ENCODE measurements at places on chromosomes 11 and 22.

- DNase-seq: no peak
Measured at GRCh38 chr22:27686534-27686933, 115.0 kb downstream of the MN1 start.

GRCh38 chr11:75558939-75559843, 2.9 kb upstream of the SERPINH1 start:
- DNase-seq: no peak

DNA sequence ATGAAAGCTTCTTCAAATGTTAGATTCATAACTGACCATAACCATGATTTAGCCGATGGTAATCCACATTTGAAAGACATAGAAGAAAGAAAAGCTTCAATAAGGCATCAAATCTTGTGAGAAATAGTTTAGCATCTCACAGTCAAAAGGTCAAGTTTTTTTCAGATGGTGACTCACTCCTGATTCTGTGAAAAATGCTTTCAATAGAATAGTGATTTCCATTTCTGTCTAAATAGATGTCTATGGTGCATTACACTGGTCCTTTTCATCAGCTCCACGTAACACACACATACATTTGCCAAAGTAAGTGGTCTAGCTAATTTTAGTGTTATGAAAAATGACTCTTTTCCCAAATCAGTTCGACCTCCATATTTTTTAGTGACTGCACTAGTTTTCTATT, 139.2 kb downstream of the LRRC4C start:
- no peak for DNase-seq

DNA sequence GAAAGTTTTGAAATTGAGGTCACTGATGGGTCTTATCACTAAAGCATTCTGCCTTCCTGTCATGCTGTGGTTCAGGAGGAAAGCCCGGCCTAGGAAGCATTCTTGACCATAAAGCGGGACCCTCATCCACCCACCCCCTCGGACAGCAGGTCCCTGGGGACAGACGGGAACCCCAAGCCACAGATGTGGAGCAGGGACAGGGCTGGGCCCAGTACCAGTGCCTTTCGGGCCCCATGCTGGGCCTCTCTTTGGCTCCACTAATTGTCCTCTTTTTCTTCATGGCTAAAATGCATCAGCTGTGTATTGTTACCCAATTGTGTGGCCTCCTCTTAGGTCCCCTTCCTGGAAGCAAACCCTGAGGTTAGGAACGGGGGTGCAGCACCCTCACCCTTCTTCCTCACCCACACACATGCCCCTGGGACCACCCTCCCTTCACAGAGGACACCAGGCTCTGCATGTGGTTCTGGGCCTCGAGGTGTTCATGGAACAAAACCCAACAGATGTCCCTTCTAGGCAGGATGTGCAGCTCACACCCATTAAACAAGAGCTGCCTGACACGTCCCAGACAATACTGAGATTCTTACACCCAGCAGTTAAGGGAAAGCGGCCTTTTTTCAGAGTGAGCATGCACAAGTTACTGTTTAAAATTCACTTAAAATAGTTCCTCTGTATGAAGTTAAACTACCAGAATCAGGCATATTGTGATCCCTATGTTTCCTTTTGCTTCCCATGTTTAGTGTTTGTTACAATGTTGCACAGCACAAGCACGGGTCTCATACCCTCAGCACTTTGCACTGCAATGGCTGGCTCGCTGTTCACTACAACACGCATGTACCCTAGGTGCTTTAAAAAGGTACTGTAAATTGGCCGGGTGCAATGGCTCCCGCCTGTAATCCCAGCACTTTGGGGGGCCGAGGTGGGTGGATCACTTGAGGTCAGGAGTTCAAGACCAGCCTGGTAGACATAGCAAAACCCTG, 807.6 kb downstream of the BRD1 start:
- DNase-seq: no peak

DNA sequence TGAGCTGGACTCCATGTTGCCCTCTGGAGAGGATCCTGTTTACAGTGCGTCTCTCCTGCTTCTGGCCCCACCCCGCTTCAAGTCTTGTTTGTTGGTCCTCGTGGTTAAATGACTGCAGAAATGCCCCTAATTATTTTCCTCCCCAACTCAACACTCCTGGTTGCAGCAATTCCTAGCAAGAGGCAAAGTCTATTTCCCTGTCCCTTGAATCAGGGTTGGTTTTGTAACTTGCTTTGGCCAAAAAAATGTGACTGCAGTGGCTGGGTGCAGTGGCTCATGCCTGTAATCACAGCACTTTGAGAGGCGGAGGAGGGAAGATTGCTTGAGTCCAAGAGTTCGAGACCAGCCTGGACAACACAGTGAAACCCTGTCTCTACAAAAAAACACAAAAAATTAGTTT, 41.0 kb upstream of the FGF3 start:
- no peak for DNase-seq

- no peak for DNase-seq
Measured at GRCh38 chr22:45421349-45422055, 8.0 kb downstream of the RIBC2 start.

DNA sequence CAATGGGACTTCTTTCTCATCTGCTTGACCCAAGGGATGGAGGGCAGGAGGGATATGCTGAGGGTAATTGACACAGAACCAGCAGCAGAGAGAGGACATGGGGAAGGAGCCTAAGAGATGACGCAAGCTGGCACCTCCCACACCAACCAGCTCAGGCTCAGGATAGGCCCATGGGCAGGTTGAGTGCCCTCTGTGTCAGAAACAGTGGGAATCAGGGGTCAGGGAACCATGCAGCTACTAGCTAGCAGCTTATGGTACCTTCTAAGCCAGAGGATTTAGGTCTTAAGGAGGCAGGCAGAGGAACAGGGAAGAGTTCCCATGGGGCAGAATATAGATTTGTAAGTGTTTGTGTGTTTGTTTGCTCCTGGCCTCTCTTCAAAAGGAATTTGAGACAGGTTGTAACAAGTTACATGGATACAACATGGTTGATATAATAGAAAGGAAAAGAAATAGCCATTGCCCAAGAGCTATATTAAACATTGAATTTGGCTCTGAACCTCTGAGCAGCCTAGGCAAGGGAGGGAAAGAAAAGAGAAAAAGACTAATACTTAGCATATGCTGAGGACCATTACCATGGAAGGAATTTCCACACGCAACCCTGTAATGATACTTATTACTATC, 39.9 kb upstream of the NAV2 start:
- DNase-seq: no peak

DNA sequence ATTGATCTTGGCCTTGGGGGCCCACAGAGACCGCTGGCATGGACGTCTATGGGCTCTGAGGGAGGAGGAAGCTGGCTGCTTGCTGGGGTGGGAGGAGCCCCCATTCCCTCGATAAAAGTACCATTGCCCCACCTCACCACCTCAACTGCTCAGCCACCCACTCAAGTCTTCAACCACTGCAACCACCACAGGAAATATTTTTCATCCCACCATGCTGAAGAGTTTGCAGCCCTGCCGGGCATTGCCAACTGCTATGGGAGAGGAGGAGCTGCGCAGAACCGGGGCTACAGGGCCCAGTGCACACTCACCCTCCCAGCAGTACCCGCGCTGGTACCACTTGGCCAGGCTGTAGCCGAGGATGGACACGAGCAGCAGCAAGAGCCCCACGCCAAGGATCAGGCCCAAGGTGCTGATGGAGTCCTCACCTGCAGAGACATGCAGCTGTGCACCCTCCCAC, 29.2 kb downstream of the IL10RA start:
- no peak for DNase-seq

DNA sequence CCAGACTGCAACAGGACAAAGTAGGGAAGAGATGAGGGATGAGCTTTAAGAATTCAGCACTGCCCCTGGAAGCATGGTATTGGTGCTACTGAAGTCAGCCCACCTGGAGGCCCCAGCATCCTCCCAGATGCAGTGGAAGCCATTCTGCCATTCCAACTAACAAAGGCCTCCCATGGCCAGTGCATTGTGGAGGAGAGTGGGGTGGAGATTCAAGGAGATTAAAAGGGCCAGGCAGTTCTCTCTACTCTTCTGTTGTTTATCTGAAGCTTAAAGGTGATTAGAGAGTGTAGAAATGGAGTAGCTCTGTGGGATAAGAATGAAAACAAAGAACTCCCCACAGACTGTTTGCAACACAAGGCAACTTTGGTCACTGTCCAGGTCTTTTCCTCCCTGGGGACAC, 24.1 kb upstream of the TSKU start:
- DNase-seq: no peak

DNA sequence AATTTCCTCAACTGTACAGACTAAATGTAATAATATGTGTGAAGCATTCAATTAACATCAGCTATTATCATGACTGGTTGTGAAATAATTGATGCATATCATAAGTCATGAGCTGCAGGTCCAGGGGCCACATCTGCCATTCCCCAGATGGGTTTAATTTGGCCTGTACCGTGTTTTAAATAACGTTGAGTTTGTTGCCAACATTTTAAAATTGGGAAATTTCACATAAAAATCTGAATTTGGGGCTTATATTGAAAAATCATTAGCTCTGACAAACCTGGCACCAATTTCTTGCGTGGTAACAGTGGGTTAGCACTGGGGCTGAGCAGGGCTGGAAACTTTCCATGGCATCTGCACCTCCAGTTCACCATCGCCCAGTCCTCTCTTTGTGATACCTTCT, 193.9 kb downstream of the SNX19 start:
- no peak for DNase-seq

DNA sequence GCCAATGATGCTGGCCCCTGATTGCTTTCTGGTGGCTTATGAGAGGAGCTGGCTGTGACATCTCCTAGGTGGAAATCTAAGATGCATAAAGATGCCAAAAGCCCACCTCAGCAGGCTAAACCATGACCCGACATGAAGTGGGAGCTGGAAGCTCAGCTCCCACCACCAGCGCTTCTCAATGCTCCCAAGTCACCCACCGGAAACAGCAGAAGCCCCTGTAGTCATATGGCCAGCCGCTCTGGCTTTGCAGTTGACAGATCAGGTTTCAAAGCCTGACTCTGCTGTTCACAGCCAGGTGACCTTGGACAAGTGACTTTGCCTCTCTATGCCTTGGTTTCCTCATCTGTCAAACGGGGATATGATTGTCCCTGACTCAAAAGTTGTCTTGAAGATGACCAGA, 29.1 kb upstream of the ANO1 start:
- no peak for DNase-seq

- no peak for DNase-seq
Measured at GRCh38 chr22:49297286-49297870, 530.3 kb downstream of the BRD1 start.

DNA sequence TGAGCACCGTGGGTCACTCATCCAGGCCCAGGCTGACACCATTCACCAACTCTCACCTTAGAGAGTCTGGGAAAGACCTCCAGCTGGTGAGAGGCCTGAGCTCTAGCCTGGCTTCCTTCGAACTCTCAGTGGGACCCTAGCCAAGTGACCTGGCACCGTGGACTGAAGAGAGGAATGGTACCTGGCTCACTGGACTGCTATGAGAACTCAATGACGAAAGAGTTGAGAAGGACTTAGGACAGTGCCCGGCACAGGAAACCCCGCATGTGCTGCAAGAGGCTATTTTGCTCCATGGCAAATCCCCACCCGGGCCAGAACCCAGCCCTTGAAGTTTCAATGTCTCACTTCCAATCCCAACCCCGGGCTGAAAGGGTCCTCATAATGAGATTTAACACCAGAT, 605 bp upstream of the RAPSN start:
- DNase-seq: no peak

- DNase-seq: no peak
Measured at GRCh38 chr11:118714816-118715215, 35.4 kb upstream of the TREH start.

DNA sequence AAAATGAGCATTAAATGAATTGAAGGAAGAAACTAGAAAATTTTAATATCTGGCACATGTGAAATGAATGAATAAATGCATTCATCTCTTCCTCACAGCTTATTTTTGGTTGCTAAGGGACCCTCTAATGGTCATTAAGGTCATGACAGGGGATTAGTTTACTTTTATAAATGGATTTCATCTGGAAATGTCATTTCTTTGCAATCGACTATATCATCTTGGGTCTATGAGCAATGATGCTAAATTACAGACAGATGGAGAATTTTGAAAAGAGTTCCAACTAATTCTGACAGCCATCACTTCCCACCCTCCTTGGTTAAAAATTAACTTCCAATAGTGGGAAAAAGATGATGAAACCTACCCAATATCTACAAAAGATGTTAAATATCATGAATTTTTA, 98.0 kb downstream of the KIF18A start:
- no peak for DNase-seq

GRCh38 chr22:31530823-31531195, 34.5 kb downstream of the SFI1 start:
- no peak for DNase-seq

GRCh38 chr11:75524665-75525432, 892 bp downstream of the GDPD5 start:
- peak; percentile 10 for DNase-seq

DNA sequence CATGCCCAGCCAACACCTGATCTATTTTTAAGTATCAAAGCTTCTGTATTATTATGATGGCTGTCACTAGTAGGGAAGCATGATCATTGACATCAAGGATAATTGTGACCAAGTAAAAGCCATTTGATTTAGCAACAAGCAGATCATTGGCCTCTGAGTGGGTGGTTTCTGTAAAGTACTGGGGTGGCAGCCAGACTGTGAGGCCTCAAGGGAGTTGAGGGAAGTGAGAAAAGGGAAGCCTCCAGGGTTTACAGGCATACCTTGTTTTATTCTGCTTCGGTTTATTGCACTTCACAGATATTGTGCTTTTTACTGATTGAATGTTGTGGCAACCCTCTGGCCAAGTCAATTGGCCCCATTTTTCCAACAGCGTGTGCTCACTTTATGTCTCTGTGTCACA, 60.1 kb downstream of the PRR5L start:
- DNase-seq: no peak

DNA sequence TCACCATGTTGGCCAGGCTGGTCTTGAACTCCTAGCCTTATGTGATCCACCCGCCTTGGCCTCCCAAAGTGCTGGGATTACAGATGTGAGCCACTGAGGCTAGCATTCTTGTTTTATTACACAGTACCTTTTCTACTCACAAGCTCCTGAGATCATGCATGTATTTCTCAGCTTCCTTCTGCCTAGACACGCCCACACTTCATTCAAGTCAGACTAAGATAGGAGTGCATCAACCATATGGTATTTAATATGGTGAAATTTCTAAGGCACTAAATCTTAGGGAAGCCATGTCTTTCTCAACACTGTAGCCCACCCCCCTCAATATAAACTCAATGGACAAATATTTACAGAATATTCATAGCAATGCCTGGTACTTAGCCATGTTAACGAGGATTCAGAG, 62.1 kb downstream of the SLC25A17 start:
- no peak for DNase-seq

GRCh38 chr11:95231881-95232605, 1.0 kb upstream of the SESN3 start:
- DNase-seq: peak; percentile 64

DNA sequence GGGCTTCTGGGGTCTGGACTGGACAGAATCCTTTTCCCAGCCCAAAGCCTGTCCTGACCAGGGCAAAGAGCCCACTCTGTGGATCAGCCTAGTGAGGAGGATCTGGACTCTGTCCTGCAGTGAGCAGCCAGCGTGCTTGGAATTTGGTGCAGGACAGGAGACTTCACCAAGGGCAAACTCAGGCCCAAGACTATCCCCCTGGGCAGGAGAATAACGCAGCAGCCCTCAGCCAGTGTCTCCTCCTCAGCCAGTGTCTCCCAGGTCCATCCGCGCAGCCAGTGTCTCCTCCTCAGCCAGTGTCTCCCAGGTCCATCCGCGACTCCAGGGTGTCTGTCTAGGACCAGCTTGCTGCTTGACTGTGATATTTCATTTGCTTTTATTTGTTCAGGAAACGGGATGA, 1334.0 kb downstream of the TBC1D22A start:
- no peak for DNase-seq
